Liver (tissue), 10 donors: ENCODE measurements at places on chromosomes 7 and 10.
A peak's percentile ranks its signal among the peaks of the same experiment; 100 is the strongest.

GRCh38 chr10:103849880-103850571 is 5.3 kb downstream of the SH3PXD2A start:
- no peak for DNase-seq

DNA sequence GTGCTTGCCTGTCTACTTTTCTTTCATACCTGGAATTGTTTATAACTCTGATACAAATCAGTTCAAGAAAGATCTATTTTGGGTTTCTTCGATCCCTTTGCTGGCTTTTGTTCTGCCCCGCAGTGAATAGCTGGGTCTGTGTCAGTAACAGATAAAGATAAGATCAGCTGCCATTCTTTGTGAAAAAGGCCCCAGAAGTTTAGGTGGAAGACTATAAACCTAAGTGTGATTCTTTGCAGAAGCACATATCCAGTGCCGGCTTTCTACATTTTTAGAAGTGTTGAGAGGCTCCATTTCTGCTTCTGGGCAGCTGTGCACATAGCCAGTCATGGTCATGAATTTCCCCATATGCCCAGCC is 686.4 kb upstream of the C7orf33 start:
- DNase-seq = no peak

GRCh38 chr10:48463318-48464003 is 141.4 kb downstream of the ARHGAP22 start:
- DNase-seq = peak; percentile 33

- DNase-seq = no peak
These were observed 80.0 kb downstream of the COBL start for GRCh38 chr7:51236470-51237132.

- no peak for DNase-seq
These were observed 30.1 kb downstream of the NEUROD6 start for GRCh38 chr7:31310321-31310935.

GRCh38 chr7:88969167-88969566 is 173.6 kb upstream of the TEX47 start:
- DNase-seq = no peak

DNA sequence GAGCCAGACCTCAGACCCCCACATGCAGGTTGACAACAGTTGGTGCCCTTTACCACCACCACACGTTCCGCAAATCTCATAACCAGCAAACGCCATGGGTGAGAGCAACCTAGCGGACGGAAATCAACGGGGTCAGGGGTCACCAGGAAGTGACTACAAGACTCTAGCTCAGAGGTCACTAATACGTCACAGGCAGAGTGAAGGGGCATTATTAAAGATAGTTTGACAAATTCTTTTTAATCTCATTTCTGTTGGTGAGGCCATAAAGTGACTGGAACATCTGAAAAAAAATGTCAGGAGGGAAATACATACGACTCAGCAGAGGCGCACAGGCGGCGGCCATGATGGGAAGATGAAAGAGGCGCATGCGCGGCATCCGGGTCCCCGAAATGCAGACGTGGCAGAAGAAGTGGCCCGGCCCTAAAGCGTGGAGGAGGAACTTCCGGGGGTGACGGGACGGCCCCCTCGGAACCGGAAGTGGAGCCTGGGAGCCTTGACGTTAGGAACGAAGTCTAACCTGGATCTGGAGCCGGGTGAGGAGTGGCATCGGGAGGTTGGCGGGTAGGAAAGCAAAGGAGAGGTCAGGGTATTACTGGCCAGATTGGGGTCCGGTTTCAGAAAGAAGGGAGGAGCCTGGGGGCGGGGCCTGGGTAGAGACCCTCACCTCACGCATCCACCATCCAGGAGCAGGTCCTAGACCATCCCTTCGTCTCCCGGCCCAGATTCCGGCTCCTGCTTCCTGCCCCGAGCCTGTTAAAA is at the start of gene SEC24C:
TSS of gene SEC24C (plus strand) at position 468 of the 759 bp plus-strand sequence. CDS start 2,461 bp downstream, outside the sequence.
- DNase-seq = peak; percentile 96

GRCh38 chr10:93352638-93353383 is 129.3 kb downstream of the MYOF start:
- no peak for DNase-seq

GRCh38 chr7:137006293-137006692 is 137.8 kb downstream of the CHRM2 start:
- DNase-seq = no peak

DNA sequence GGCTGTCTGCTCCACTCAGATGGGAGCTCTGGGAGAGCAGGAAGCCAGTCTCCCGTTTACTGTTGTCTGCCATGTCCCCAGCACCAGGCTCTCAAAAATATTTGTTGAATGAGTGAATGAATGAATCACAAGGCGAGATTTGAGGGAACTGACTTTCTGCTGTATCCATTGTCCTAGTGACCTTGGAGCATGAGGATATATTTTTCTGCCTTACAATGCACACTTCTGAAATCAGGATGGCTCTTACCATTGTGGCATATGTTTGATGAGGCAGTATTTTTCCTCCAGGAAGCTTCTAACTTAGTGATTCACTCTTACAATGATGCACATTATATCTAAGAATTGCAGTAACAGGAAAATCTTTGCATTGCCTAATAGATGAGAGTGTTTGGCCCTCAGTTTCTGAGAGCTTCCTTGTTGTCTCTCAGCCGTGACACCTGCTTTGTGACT is 136.4 kb downstream of the RPS24 start:
- no peak for DNase-seq

DNA sequence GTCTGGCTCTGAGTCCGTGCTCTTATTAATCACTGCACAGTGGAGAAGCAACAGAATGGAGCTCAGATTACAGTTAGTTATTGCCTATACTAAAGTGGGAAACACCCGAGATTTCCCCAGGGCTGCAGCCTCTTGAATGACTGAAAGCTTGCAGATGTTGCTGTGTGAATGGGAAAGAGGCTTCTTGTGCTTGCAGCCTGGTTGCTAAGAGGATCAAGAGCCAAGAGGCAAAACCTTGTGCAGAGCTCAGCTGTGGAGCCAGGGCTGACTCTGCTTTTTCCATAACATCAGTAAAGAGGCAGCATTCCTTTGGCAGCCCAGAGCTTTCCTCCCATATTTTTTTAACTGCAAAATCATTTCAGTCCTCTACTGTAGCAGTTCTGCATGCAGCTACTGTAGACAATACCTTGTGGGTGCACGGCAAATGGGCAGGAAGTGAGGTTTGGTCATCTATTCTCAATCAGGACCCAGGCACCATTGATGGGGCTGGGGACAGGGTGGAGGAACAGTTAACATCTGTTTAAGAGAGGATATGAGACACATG is 86.5 kb downstream of the RALA start:
- DNase-seq = no peak

- DNase-seq = no peak
These were observed 348.0 kb downstream of the SUGCT start for GRCh38 chr7:40482845-40483244.

- no peak for DNase-seq
These were observed 37.8 kb downstream of the RHEB start for GRCh38 chr7:151481650-151482505.

GRCh38 chr10:132783165-132783939 is 2.6 kb downstream of the NKX6-2 start:
- no peak for DNase-seq

DNA sequence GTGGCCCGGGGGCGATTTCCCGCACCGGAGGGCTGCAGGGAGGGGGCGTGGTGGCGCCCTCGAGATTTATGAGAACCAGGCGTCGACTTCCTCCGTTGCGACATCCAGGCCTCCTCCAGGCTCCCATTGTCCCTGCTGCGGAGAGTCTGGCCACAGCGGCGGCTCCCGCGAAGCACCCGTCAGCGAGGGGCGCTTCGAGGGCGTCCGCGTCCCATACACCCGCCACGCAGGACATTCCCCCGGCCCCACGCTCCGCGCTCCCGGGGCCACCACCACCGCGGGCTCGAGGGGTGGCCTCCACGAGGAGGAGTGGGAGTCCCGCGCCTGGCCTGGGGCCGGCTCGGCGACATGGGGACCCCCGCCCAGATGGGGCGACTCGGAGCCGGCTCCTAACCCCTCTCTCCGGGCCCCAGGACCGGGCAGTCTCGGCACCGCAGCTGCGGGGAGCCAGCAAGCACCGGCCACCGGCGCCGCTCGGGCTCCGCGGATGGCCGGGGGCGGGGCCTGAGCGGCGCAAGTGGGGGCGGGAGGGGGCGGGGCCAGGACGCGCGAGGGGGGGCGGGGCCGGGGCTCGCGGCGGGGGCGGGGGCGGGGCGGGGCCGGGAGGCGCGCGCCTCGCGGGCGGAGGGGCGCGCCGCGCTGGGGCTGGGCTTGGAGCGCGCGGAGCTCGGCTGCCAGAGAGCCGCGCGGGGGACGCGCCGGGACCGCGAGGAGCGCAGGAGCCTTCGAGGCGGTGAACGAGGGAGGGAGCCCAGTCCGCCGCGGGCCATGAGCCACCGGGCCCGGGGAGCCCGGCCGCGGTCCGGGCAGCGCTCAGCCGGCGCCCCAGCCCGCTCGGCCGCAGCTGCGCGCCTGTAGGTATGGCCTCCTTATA is at the start of gene SH2B2:
TSS of gene SH2B2 (plus strand) at position 632 of the 874 bp plus-strand sequence. CDS start 13,683 bp downstream, outside the sequence.
- peak; percentile 45 for DNase-seq

GRCh38 chr7:25402532-25402931 is 174.2 kb upstream of the NPVF start:
- DNase-seq = no peak

DNA sequence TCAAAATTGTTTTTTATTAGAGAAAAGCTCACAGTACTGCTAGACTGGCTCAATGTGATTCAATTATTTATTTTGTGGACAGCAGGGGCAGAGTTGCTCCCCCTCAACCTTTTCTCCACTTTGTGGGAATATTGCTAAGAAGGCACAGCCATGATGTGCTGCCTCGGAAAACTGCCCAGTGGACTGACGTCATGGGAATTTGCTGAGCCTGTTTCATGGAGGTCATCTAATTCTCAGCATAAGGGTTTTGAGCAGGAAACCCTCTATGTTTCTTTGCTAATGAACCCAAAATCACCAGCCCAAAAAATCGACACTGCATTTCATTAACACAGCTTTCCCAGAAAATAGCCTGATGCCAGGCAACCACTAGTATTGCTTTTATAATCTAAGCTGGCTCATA is 228.8 kb upstream of the FAM3C start:
- no peak for DNase-seq

DNA sequence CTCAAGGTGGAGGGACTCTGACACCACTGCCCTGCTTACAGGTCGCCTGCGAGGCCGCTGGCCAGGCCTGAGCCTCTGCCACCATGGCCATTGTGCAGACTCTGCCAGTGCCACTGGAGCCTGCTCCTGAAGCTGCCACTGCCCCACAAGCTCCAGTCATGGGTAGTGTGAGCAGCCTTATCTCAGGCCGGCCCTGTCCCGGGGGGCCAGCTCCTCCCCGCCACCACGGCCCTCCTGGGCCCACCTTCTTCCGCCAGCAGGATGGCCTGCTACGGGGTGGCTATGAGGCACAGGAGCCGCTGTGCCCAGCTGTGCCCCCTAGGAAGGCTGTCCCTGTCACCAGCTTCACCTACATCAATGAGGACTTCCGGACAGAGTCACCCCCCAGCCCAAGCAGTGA is 2.8 kb downstream of the LZTS2 start:
- DNase-seq = no peak

DNA sequence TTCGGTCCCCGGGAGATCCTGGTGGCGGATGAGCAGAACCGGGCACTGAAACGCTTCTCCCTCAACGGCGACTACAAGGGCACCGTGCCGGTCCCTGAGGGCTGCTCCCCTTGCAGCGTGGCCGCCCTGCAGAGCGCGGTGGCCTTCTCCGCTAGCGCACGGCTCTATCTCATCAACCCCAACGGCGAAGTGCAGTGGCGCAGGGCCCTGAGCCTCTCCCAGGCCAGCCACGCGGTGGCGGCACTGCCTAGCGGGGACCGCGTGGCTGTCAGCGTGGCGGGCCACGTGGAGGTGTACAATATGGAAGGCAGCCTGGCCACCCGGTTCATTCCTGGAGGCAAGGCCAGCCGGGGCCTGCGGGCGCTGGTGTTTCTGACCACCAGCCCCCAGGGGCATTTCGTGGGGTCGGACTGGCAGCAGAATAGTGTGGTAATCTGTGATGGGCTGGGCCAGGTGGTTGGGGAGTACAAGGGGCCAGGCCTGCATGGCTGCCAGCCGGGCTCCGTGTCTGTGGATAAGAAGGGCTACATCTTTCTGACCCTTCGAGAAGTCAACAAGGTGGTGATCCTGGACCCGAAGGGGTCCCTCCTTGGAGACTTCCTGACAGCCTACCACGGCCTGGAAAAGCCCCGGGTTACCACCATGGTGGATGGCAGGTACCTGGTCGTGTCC is 3.7 kb downstream of the TRIM56 start:
- DNase-seq = no peak

DNA sequence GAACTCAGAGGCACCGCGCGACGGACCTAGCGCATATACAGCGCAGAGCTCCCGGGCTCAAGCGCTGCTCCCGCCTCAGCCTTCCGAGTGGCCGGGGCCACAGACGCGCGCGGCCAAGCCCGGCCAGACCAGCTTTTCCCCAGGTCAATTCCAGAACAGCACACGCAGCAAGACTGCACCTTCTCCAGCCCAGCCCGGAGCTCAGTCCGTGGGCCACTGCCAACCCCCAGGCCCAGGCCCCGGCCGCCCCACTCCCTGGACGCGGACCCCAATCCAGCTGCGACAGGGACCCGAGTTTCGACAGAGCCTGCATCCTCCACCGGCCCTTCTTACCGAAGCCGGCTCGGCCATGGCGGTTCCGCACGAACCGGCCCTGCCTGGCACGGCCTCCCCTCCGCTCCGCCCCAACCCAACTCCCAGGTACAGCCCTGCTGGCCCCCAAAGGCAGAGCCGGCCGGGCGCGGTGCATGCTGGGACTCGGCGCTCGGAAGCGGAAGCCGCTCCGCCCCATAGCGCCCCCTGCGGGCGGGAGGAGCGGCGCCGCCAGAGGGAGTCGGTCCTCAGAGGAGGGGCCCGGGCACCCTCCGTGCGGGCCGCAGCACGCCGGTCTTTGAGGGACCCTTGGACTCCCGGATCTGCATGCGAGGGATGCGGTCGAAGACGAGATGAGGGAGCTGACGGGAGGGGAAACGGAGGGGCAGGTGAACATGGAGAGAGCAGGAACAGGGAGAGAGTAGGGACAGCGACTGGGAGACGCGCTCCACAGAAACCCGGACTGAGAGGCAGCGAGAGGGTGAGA is at the start of gene ZNF425:
TSS of gene ZNF425 (minus strand) at position 462 of the 799 bp plus-strand sequence. CDS start at position 351, 111 bp downstream.
- DNase-seq = peak; percentile 97

GRCh38 chr10:115948465-115948864 is 324.5 kb downstream of the GFRA1 start:
- no peak for DNase-seq

- no peak for DNase-seq
These were observed 694.1 kb downstream of the TYW1 start for GRCh38 chr7:67690700-67691099.

DNA sequence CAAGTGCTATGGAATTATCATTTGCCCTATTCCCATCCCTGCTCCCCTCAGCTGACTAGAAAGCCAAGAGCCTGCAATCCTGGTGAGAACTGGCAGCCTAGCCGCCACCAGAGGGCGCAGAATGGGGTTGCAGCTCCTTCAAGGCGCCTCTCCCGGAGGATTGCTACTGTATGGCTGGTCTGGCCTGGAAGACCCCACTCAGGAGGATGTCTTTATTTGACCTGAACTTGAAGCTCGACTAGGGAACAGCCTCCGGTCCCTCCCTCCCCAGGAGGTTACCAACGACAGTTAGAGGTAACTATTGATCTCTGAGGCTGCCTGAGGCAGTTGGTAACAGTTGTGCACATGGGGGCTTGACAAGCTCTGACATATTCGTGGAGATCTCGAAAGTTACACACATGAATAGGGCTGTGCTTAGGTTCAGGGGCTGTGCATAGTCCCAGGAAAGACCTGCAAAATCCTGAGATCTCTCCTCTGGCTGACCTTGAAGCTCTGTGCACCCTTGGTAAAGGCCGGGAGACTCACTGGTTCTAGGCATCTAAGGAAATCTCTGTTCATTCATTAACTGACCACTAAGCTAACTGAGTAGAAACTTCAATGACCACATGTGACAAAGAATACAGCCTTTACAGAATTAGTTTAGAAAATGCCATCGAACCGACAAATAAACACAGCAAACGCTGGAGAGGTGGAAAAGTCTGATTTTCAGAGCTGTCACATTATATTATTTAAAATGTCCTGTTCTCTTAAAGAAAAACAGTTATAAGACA is 65.7 kb downstream of the TSPAN12 start:
- peak; percentile 74 for DNase-seq
